ENCODE measurements at places on chromosomes 11 and 22.

DNA sequence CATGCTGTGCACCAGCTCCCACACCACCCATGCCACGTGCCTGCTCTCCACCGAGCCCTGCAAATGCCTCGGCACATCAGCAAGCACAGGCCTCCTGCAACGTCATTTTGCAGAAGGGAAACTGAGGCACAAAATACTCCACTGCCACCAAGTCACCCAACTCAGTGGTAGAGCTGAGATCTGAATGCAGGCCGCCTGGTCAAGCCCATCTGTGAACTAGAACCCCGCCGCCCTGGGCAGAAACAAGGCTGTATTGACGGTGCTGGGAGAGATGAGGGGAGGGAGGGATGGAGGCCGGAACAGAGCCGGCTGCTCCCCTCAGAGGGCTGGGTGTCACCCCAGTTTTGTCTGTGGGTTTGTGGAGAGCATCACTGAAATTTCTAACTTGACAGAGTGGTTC is 81.4 kb downstream of the CDKN1C start:
- DNase-seq, result no peak

DNA sequence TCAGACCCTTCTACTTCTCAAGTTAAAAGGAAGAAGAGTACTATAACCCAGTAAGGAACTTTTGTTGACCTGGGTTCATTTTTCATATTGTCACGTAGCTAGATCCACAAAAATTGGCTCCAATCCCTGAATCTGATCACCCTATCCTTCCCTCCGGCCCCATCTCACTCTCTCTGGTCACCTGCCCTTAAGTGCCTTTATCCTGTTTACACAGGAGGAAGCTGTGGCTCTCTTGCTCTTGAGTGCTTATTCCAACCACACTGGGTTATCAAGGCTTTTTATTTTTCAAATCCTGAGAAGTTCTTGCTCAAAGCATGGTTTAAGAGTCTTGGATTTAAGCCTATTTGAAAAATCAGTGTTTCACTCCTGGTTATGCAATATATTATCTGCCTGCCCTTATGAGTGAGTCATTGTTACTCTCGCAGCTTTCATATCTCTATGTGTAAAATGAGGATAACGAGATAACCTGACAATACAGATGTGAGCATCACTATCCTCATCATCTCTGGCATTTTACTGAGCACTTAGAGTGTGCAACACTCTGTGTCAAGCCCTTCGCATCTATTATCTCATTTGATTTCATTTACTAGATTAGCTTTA is 293.9 kb downstream of the GUCY1A2 start:
- no peak for DNase-seq

DNA sequence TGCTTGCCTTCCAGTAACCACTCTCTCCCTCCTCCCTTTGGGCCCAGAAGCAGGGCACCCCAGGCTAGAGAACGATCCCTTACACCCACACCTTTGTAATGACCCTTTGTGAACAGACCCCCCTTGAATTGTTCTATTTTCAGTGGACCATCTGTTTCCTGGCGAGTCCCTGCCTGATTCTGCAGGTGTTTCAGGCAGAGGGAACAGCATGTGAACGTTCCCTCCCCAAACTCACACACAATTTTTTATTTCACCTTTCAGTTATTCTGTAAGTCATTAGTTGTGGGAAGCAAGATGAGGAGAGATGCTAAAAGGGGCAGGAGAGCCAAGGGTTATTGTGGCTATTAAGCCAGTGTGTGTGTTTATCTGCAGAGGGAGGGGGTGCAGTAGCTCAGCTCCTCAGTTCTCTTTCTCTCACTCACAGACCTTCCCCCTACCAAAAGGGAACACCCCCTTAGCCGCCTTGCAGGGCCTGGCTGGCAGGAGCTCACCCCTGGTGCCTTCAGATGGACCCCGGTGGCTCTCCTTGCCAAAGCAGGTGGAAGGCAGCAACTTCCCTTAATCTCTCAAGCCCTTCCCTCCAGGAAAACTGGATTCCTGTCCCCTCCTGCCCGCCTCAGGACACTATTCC is 64.8 kb upstream of the SPON1 start:
- DNase-seq, result no peak

GRCh38 chr11:10594407-10594806 is 25.9 kb upstream of the LYVE1 start:
- no peak for DNase-seq

- DNase-seq, result no peak
Observed at GRCh38 chr11:77096591-77097019, 6.0 kb upstream of the OMP start.

DNA sequence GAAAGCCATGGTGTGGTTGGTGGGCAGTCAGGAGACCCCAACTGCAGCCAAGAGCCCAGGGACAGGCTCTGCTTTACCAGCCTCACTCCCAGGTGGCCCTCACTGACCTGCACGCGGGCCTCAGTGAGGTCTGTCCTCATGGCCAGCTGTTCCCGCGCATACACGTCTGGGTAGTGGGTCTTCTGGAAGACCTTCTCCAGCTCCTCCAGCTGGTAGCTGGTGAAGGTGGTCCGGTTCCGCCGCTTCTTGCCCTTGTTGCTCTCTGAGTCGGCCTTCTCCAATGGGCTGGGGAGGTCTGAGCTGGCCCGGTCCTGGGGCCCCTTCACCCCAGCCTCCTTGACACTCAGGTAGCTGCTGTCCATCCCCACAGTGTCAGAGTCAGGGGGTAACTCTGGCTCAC is 34.7 kb downstream of the ALX4 start:
- no peak for DNase-seq

GRCh38 chr22:39490135-39490798 is 11.8 kb upstream of the MIEF1 start:
- peak; percentile 85 for DNase-seq

GRCh38 chr11:68714060-68714856 is 29.9 kb downstream of the GAL start:
- no peak for DNase-seq

DNA sequence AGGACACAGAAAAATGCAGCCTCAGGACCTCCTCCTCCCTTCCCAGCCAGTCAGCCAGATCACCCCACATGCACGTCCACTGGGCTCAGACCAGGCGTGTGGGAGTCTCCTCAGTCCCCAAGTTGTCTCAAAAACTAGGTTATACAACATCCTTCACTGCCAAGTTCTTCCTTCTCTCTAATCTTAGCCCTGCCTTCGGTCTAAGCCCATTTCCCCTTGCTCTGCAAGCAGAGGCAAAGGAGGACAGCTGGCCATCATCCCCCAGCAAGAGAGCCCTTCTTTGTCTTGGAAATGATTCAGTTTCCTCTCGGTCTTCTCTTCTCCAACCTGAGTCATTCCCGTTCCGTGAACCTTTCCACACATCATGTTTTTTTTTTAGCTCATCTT is 14.0 kb upstream of the NRGN start:
- no peak for DNase-seq

DNA sequence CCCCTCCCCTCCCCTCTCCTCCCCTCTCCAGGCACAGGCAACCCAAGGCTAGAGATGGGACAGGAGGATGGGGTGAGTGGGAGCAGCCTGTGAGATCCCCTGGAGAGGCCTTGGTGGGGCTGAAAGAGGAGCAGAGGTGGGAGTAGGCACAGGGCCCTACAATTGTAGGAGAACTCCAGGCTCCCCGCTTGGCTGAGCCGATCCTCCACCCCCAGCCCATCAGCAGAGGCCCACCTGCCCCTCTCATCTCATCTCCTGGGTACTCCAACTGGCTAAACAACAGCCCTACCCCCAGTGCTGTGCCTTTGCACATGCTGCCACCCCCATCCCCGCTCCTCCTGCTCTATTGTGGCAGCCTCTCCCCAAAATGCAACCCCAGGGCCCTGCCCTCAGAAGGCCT is 52.0 kb upstream of the A4GALT start:
- DNase-seq, result no peak

DNA sequence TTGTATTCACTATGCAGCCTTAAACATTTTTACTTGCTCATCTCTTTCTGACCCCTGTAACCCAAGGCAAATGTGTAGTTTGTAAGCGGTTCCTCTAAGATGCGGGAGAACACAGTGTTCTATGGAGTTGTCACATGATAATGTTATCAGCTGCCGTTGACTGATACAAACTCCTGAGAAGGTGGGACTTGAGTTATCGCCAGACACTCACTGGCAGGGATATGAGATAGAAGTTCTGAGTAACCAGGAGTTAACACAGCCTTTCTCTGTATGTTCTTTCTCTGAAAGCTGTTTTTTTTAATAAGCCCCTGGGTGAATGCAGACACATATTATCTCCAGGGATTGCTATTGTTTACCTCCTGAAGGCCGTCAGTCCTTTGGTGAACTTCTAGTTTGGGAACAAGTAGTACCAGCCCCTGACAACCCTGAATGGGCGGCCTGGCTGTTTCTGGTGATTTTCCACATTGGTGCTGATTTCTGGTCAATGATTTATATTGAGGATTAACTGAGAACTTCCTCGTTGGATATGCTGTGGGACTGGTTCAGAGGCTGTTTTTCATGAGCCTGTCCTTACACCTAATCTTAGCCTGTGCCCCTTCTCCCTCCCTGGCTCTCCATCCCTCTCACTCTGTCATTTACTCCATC is 155.3 kb upstream of the RASSF10 start:
- no peak for DNase-seq

DNA sequence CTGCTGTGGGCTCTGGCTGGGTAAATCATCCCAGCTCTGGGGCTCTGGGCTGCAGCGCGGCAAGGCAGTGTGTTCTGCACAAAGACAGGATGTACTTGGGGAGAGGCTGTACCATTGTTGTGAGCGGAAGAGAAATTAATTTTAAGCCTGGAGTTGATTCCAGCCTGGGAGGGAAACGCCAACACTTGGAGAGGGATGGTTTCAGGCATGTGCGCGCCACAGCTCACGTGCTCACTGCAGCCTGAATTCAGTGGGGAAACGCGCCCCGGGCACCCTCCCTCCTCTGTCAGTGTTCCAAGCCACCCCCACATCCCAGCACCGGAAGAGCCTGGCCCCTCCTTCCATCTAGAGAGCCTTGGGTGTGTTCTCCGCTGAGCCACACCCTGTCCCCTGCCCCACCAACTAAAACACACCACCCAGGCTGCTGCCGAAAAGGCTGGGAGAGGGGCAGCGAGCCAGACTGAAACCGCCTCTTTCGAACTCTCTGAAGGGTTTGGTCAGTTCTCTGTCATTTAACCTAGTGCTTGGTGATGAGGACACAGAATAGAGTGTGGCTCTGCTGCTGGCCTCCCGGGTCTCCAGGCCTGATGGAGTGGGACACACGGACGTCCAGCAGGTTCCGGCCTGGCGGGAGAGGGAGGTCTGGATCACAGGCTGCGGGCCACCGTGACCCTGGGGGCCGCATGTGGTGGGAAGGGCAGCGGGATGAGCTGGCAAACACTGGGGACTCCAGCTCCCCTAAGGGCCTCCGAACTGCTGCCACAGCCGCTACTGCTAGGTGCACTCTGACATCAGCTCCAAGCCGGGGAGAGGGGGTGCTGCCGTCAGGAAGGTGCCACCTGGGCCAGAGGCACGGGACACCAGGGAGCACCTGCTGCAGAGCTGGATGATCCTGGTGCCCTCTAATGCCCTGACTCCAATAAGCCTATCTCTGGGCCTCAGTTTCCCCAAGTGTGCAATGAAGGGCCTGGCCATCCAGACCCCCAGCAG is 230.8 kb downstream of the CTTN start:
- no peak for DNase-seq

- DNase-seq, result no peak
Observed at GRCh38 chr11:102112509-102112821, 2.2 kb downstream of the YAP1 start.

DNA sequence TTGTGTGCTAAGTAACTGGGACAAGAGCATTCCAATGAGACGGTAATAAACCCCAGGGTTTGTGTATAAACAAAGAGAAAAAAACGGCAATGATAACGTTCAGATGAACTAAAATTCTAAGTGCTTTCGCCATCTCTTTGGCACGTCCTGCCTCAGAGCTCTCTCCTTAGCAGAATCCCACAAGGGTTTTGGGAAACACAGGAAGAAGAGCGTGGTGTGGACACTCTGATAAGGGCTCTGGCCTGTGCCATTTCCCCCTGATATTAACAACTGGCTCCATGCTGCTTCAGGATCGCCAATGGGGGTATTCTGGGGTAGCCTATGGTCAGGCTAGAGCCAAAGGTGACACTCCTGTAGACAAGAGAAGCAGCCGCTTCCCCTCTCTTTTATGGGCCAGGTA is 18.4 kb downstream of the ABCC8 start:
- no peak for DNase-seq

DNA sequence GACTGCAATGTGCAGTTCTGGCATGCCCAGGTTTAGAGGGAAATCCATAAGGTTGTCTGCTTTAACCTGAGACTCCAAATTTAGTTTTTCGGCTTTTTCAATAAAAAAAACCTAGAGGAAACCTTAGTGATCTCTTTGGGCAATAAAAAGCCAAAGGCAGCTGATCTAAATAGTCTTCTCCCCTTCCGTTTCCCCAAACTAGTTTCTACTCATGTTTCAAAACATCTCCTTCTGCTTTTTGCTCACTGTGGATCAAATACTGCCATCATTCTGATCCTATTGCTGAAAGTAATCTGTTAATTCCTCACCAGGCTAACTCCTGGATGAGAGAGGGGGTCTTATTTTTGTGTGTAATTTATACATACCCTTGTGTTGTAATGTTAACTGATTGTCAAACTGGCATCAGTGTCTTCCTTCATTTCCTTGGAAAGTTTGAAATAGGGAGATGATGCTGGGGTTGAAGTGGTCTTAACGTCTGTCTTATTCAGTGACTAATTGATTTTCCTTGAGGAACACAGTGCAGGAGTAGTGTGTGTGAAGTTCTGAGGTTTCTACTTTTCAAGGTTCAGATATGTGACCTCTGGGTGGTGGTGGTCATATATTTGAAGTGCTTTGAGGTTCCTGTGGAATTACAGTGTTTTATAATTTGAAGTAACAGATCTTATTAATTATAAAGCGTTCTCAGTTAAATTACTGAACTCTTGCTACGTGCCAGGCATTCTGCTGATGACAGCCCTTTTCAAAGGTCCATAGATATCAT is 55.0 kb downstream of the ARHGAP42 start:
- no peak for DNase-seq

DNA sequence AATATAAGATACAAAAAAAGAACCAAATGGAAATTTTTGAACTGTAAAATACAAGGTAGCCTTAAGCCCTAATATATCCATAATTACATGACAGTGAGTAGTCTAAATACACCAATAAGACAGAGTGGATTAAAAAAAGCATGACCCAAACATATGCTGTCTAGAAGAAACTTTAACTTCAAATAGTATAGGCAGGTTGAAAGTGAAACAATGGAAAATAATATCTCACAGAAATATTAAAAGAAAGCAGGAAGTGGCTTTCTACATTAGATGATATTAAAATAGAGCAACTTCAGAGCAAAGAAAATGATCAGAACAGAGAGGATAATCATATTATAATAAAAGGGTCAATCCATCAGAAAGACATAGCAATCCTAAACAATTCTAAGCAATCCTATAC is 21.8 kb downstream of the DCUN1D5 start:
- no peak for DNase-seq

DNA sequence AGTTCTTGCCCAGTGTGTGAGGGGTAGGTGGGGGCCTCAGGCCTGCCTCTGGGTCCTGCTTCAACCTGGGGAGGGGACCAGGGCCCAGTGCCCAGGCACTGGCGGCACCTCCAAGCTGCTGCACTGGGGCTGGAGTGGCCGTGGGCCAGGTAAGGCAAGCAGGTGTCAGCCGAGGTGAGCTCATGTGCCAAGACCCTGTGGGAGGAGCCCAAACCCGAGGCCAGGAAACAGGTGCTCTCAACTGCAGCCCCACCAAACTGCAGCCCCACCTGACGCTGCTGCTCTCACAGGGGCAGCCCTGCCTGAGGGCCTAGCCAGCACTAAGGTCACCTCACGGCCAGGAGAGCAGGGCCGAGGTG is 18.1 kb upstream of the GNB1L start:
- DNase-seq, result no peak
